ENCODE measurements at places on chromosomes 4 and X. TPM values are rescaled to one million over a fixed set of nuclear protein-coding genes. Genes with fewer than 3 reads are reported as not detected.
A peak's percentile ranks its signal among the peaks of the same experiment; 100 is the strongest.

TMEM31 gene
- not detected for polyA plus RNA-seq

CITED1 gene
- polyA plus RNA-seq, result not detected

GRCh38 chr4:82811838-82812341, 13.3 kb upstream of the SCD5 start:
- peak; percentile 28 for DNase-seq

SMARCA1 gene
- 8.3 TPM for polyA plus RNA-seq

DNA sequence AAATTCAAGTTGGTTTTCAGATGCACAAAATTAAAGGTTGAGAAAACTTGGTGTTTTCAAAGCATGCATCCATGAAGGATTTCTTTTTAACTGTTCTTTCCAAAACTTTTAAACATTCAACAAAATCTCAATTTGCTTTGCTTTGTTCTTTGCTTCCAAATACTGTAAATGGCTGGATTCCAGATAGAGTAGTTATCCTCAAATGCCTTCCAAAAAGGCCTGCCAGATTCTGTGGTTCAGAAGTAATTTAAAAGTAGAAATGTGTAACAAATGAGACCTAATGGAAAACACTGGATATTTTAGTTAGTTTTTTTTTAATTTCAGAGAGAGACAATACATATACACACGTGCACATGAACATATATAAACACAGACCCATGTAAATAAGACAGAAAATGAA, 97.3 kb downstream of the NR3C2 start:
- no peak for DNase-seq

RAB40A gene
- polyA plus RNA-seq, result 0.33 TPM

- DNase-seq, result no peak
Measured at GRCh38 chr4:148954011-148954749, 512.0 kb upstream of the NR3C2 start.

- no peak for DNase-seq
Measured at GRCh38 chr4:24632011-24632410, 47.7 kb upstream of the DHX15 start.

CYLC1 gene
- polyA plus RNA-seq, result not detected

SMIM10 gene
- 2.0 TPM for polyA plus RNA-seq

ARX gene
- not detected for polyA plus RNA-seq

- DNase-seq, result no peak
Measured at GRCh38 chr4:157667836-157668235, 447.3 kb downstream of the GRIA2 start.

DRD5 gene
- polyA plus RNA-seq, result not detected

GRCh38 chrX:39809331-39809730, 288.4 kb downstream of the BCOR start:
- DNase-seq, result peak; percentile 59

ADH7 gene
- not detected for polyA plus RNA-seq

GRCh38 chr4:40212674-40213527, 16.1 kb downstream of the RHOH start:
- DNase-seq, result no peak

DNA sequence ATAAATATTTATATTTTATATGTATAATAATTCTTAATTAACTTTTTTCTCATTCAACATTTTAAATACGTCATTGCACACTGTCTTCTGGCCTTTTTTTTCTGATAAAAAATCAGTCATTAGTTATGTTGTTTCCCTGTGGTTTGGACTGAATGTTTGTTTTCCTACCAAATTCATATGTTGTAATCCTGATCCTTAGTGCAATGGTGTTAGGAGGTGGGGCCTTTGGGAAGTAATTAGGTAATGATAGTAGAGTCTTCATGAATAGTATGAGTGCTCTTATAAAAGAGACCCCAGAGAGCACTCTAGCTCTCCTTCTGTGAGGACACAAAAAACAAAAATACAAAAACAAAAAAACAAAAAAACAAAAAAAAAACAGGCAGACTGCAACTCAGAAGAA, 117.2 kb downstream of the GASK1B start:
- no peak for DNase-seq
